ENCODE measurements at places on chromosomes 16 and 17.

- DNase-seq, result no peak
Observed at GRCh38 chr17:77462090-77462489, 321.3 kb downstream of the SEC14L1 start.

GRCh38 chr17:16920628-16921020 lies 51.3 kb downstream of the TNFRSF13B start:
- no peak for DNase-seq

- DNase-seq, result no peak
Observed at GRCh38 chr16:56980792-56981724, 8.3 kb upstream of the NLRC5 start.

GRCh38 chr17:61368049-61368831 lies 31.4 kb upstream of the TBX2 start:
- DNase-seq, result no peak

GRCh38 chr17:74713171-74713755 lies 540 bp upstream of the CD300LF start:
- no peak for DNase-seq

- no peak for DNase-seq
Observed at GRCh38 chr16:15644267-15644961, 1.5 kb upstream of the MARF1 start.

DNA sequence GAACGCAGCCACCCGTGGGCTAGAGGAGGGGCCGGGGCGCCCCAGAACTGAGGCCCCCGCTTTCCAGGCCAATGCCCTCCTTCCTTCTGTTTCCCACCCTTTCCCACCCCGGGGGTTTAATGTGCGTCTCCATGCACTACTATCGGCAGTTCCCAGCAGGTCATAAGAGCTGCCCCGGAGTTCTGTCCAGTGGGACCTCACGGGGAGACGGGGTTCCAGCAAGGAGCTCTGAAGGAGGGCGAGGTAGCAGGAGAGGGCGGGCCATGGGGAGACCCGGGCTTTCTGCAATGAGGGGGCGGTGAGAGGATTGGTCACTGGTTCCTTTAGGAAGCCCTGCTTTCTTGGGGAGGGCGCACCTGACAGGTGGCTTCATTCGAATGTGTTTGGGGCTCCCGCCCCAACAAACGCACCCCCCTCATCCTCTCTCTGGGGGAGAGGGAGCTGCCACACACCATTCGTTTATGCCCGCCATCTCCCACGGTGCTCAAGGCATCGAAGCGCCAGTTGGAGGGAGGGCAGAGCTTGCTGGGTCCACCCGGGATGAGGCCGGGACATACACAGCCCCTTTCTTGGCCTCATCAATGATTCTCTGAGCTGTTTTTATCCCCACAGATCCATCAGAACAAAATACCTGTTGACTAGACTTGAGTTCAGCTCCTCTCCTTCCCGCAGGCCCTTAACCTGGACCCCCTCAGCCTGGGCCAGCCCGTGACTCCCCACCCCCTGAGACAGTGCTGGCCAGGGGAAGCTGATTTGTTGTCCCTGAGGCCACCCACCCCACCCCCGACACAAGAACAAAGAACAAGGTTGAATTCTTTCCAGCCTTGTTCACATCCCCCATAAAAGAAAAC lies 44.1 kb downstream of the SLC7A5 start:
- DNase-seq, result no peak

DNA sequence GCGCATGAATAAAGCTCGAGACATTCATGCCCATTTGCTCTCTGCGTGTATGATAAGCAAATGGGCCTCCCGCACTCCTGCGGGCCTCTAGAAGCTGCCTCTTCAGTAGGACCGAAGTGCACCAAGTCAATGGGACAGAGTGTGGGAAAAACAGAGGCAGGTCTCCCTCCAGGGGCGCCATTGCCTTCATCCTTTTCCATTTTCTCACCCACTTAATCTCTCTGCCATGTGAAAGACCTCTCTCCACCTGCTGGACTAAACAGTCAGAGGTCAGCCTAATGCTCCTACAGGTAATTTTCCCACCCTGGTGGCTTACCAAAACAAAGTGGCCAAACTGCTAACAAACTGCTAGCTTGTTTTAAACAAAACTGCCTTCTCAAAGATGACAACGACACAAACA lies 210.9 kb downstream of the ZFHX3 start:
- no peak for DNase-seq

GRCh38 chr16:84740596-84741116 lies 40.9 kb downstream of the USP10 start:
- DNase-seq, result no peak

DNA sequence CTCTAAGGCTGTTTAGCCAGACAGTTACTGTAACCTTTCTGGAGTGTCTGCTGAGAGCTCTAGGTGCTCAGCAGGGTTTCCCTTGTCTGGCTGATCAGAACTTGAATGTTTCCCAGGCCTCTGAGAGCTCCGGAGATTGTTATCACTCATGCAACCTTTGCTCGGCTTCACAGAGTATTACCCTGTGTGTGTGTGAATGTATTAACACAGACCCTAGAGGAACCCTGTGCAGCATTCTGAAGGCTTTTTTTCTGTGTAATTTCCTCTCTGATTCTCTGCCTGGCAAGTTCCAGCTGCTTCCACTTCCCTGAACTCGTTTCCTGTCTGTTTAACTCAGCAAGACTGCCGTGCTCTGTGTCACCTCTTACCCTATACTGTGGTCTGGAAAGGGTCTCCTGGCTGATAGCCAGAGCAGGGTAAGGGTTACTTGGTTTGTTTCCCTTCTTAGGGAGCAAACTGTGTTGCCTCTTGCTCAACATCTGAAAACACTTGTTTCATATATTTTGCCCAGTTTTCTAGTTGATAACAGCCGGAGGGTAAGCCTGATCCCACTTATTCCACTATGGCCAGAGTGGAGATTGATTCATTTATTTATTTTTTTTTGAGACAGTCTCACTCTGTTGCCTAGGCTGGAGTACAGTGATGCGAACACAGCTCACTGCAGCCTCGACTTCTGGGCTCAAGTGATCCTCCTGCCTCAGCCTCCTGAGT lies 21.7 kb downstream of the PRMT7 start:
- peak; percentile 32 for DNase-seq

GRCh38 chr17:55632236-55632635 lies 90.4 kb downstream of the TMEM100 start:
- DNase-seq, result no peak

DNA sequence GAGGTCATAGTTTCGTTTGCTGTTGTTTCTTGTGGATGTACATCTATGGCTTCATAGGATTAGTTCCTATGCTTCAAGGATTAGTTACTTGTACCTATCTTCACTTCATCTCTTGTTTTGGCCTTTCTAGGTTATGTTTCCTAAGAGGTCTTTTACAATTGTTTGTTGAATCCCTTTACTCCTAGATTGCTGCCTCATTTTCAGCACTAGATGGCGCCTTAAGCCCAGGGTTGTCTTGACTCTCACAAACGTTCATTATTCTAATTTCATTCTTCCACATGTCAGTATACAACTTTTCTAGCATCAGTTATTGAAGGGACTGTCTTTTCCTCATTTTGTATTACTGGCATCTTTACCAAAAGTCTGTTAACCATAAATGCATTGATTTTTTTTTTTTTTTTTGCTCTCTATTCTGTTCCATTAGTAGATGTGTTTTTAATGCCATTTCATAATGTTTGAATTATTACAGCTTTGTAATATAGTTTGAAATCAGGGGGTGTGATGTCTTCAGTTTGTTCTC lies 45.0 kb upstream of the NACA2 start:
- no peak for DNase-seq

GRCh38 chr17:27977751-27978688 lies 64.5 kb upstream of the NLK start:
- no peak for DNase-seq

DNA sequence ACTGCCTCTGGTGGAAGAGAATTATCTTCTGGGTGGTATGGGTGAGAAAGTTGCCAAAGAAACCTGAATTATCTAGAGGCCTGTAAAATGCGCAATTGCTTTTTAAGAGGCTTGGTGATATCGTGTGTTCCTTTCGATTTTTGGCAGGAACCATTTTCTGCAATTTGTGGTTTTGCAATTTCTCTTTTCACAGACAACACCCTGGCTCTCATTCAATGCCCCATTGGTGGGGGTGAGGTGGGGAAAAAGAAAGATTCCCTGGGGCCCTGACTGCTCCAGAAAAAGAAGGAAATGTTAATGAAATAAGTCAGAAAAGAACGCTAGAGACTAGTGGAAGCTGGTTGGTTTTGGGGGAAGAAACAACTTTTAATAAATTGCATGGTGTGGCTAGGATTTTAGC lies 77.4 kb downstream of the ANKFN1 start:
- DNase-seq, result no peak

DNA sequence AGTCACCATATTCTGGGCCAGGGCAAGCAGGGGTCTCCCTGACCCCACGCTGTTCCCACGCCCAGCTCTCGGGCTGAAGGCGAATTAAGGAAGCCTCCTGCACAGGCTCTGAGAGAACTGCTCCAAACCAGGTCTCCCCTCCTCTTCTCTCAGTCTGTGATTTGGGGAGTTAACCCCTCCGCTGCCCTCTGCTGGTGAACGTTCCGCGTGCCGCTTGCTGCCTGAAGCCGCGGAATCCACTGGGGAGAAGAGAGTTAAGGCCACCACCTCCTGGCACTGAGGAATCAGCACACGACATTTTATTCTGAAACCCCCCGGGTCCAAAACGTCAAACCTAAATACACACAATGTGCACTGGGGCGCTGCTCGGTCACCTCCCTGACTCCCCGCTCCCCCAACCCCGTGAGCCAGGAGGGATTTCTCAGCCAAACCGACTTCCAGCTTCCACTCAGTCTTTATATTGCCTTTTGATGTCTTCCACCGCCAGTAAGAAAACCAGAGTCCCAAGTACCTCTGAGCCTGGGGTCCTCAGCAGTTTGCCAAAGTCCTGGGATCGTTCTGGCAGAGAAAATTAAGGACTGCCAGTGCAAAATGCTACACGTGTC lies 54.4 kb upstream of the RCVRN start:
- DNase-seq, result no peak

DNA sequence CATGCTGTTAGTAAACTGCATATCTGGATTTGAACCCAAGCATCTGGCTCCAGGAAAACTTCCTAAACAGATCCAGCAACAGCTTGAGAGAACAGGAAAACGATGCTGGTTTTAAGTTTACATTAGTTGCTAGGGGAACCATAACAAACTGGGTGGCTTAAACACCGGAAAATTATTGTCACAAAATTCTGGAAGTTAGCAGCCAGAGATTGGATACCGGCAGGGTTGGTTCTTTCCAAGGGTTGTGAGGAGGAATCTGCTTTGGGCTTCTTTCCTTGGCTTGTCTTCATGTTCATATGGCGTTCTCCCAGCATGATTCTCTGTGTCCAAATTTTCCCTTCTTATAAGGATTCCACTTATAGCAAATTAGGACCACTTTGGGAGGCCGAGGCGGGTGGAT lies 276.9 kb upstream of the TOM1L1 start:
- DNase-seq, result no peak

DNA sequence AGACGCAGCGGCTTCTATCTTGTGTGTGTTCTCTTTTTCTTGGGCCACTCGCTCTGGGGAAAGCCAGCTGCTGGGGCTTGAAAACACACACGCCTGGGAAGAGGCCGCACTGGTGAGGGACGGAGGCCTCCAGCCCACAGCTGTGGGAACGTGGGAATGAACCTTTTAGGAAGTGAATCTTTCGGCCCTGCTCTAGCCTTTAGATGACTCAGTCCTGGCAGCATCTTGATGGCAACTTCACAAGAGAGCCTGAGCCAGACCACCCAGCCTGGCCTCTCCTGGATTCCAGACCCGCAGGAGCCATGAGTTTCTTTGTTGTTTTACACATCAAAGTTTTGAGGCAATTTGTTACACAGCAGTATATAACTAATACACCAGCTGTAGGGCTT lies 2.2 kb upstream of the PDPK1 start:
- DNase-seq, result no peak

All from NCI-H187 treated with DMSO at 0.1 percent for 48 hours (cell line).